Frontal cortex (tissue), 4 donors: ENCODE measurements at places on chromosomes 5 and 9.
A peak's percentile ranks its signal among the peaks of the same experiment; 100 is the strongest.

GRCh38 chr5:56012281-56012963 lies 17.7 kb upstream of the IL6ST start:
- DNase-seq = peak; percentile 22

DNA sequence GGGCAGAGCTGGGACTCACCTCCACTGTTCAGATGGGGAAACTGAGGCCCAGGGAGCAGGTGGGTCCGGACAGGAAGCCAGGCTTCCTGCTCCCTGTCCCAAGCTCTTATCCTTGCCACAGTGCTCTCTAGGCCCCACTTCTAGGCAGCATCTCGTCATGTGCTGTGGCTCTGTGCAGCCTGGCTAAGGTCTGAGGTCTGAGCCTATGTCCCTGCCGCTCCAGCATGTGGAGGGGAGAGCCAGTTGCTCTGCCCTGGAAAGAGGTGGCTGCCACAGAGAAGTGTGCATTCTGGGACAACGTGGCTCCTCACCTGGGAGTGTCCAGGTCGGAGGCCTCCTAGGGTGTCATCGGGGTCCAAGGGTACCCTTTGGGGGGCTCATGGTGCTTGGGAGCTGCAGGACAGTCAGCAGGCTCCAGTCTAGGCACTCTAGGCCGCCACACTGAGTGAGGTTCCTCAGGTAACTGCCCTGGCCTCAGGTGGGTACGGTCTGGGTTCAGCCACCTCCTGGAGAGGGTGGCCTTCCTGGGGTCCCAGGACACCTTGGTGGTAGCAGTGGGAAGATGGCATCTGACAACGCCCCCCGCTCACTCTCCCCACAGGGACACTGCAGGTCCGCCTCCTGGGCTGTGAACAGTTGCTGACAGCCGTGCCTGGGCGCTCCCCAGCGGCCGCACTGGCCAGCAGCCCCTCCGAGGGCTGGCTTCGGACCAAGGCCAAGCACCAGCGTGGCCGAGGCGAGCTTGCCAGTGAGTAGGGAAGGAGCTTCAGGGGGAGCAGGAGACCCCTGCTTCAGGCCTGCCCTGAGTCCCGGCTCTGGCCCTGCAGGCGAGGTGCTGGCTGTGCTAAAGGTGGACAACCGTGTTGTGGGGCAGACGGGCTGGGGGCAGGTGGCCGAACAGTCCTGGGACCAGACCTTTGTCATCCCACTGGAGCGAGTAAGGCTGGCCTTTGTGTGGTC lies 10.4 kb downstream of the PKN3 start:
- no peak for DNase-seq

DNA sequence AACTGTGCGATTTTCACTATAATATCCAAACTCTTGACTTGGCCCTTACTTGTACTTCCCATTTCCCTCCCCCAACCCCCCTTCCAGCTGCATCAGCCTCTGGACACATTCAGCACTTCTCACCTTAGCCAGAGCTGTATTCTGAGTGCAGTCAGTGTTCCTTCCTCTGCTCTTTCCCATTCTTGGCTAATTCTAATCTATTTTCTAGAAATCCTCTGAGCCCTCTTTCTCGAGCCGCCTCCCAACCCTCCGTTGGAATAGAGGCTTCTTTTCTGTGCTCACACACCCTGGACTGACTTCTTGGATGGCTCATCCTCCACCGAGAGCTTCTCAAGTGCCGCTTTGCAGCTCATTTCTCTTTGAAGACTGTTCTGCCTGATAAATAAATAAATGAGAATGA lies 188.8 kb downstream of the NTRK2 start:
- no peak for DNase-seq

GRCh38 chr9:91197232-91198181 lies 164.2 kb downstream of the AUH start:
- DNase-seq = no peak

DNA sequence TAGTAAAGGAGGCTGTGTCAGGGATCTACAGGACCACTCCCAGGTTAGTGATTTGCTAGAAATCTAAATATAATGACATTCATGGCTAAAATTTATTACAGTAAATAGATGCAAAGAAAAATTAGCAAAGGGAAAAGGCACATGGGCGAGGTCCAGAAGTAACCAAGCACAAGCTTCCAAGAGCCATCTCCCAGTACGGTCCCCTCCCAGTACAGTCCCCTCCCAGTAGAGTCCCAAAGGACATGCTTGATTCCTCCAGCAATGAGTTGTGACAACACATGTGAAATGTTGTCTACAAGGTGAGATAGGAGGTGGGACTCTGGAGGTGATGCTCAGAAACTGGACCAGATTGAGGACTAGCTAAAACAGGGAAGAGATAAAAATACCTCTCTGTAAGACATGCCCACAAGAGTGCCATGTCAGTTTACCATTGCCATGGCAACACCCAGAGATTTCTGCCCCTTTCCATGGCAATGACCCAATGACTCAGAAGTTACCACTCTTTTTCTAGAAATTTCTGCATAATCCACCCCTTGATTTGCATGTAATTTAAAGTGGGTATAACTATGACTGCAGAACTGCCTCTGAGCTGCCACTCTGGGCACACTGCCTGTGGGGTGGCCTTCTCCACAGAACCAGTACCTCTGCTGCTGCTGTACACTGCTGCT lies 27.9 kb upstream of the CEMIP2 start:
- DNase-seq = no peak

- no peak for DNase-seq
Observed at GRCh38 chr9:101858026-101858425, 119.6 kb upstream of the GRIN3A start.

GRCh38 chr5:163993126-163993525 lies 487.7 kb downstream of the MAT2B start:
- no peak for DNase-seq

DNA sequence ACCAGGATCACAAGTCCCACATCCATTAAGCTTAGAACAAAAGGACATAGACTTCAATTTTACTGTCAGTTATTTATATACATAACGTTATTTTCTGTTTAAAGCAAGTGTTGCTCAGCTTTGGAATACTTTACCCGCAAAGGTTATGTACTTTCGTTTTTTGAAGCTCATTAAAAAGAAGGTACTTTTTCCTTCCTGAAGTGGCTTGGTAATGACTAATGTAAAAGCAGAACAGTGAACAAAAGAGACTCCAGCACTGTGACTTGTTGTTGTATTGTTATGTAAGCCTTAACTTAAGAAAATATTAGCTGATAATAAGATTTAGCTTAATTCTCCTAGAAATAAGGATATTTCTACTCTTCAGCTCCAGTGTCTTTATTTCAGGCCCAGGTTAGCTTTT lies 97.3 kb upstream of the SLCO6A1 start:
- DNase-seq = no peak

DNA sequence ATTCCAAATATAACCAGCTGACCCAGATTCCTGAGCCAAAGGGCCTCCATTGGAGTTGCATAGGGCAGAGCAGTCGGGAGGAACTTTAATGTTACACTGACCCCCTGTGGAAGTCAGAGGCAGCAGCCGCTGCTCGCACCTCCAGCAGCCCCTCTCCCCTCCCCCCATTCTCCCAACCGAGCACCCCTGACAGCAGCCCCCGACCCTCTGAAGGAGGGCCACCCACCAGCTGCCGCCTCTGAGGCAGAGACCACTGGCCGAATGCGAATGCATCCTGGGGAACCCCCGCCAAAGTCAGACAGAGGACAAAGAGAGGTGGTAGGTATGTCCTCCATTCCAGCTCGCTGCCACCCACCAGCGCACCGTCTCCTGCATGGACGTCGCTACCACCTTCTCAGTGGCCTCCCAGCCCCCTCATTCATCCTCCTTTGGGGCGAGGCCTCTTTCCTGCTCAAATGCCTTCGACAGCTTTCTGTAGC lies 231.0 kb downstream of the CDK5RAP2 start:
- peak; percentile 17 for DNase-seq

GRCh38 chr5:4480528-4481349 lies 659.4 kb upstream of the ADAMTS16 start:
- DNase-seq = no peak
